ENCODE measurements at places on chromosomes 12 and 14. TPM values are rescaled to one million over a fixed set of nuclear protein-coding genes. Genes with fewer than 3 reads are reported as not detected.

Gene OR5AU1
- not detected for total RNA-seq

Gene SIX6
- not detected for total RNA-seq

Gene HOXC12
- not detected for total RNA-seq

Gene ADAMTS20
- under 0.01 TPM for total RNA-seq

Gene IAPP
- not detected for total RNA-seq

Gene ISM2
- 0.14 TPM for total RNA-seq

Gene BICDL1
- total RNA-seq = not detected

Gene TPPP2
- total RNA-seq = not detected

Data from smooth muscle cell of bladder (primary cell).